Upper lobe of right lung (tissue), 1 donor: ENCODE measurements at places on chromosomes 13 and 19. TPM values are rescaled to one million over a fixed set of nuclear protein-coding genes. Genes with fewer than 3 reads are reported as not detected.

Gene SIRT2
- total RNA-seq = 59.2 TPM

DNA sequence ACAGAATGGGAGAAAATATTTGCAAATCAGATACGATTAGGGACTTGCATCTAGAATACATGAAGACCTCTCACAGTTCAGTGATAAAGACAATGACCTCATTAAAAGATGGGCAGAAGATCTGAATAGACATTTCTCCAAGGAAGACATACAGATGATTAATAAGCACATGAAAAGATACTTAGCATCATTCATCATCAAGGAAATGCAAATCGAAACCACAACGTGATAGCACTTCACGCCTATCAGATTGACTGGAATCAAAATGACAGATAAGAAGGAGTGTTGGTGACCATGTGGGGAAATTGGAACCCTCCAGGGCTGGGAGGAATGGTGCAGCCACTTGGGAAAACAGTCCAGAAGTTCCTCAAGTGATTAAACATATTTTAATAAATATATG lies 25.8 kb downstream of the CFAP97D2 start:
- DNase-seq = no peak

DNA sequence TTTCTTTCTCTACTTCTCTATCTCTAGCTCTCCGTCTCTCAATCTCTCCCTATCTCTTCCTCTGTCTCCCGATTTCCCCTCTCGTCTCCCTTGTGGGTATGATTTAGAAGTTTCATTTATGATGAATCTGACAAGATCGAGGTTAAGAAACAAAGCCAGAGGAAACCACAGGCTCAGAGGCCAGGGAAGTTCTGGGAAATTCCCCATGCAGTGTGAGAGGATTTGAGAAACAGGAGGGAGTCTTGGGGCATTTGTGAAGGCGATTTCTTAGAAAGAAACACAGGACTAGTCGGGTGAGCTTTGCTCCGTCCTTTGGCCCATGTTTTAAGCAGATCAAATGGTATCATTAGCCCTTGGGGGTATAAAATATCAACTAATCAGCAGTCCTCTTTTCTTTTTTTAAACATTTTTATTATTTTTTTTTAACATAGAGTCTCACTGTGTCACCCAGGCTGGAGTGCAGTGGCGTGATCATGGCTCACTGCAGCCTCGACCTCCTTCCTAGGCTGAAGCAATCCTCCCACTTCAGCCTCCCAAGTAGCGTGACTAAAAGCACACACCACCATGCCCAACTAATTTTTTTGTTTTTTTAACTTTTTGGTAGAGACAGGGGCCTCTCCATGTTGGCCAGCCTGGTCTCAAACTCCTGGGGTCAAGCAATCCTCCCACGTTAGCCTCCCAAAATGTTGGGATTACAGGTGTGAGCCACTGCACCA lies 25.8 kb downstream of the TNFSF9 start:
- no peak for DNase-seq

Gene CYP4F3
- 0.41 TPM for total RNA-seq

DNA sequence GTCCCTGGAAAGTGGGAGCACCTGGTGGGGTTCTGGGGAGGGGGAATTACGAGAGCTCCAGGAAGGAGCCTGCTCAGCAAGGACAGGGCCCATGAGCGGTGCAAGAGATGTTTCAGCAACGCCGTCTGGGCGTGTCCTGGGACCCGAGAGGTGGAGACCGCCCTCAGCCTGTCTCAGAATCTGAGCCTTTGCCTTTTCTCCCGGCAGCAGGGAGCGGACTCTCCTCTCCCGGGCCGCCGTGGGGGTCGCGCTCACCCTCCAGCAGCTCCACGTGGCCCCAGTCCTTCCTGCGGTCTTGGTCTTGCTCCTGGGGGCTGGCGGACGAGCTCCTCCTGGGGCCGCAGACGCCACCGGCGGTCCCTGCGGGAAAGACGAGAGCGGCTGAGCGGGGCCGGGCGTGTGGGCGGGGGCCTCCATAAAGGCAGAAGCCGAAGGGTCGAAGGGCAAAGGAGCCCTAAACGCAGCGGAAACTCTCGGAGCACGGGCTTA lies 714 bp downstream of the POLRMT start:
- DNase-seq = peak; percentile 79

- DNase-seq = peak; percentile 95
Measured at GRCh38 chr19:9674663-9675357, at the start of gene ZNF562. TSS of gene ZNF562 (minus strand) at chr19:9675100. CDS start at chr19:9660744, 14,356 bp downstream.

DNA sequence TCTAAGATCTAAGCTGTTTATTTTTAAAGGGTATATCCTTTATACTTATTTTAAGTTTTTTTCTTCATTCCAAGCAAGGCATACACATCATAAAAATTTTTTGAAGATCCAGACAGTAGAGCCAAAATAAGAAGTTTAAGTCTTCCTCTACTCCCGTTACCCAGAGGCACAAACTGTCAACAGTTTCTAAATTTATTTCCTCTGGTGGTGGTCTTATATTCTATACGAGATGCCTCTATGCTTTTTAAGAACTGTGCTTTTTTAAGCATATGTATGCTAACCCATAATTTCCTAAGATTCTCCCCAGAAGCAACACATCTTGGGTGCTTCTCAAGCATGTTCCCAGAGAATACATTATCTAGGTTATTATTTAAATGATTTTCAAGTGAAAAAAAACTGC lies 383.6 kb downstream of the COG6 start:
- no peak for DNase-seq

GRCh38 chr13:27822873-27823311 lies 30.6 kb downstream of the GSX1 start:
- DNase-seq = no peak
